Activated CD4-positive, alpha-beta T cell treated with anti-CD3 and anti-CD28 coated beads for 36 hours (primary cell): ENCODE measurements at places on chromosomes 12 and 14. TPM values are rescaled to one million over a fixed set of nuclear protein-coding genes. Genes with fewer than 3 reads are reported as not detected.

The OR6C2 gene
- not detected for total RNA-seq

The NEUROD4 gene
- not detected for total RNA-seq

The NRL gene
- total RNA-seq: 1.6 TPM

The TCHP gene
- total RNA-seq: 16.1 TPM

The RAD9B gene
- total RNA-seq: 2.2 TPM

The DPF3 gene
- total RNA-seq: 0.39 TPM

The PPP2R5C gene
- total RNA-seq: 232 TPM

The PTPN21 gene
- 0.16 TPM for total RNA-seq

The SSTR1 gene
- not detected for total RNA-seq

The OR4M1 gene
- total RNA-seq: not detected

The P2RX2 gene
- total RNA-seq: not detected

The RHOF gene
- 100.0 TPM for total RNA-seq

The DEPDC4 gene
- 2.9 TPM for total RNA-seq

The PLEKHG7 gene
- total RNA-seq: not detected

The GARIN6 gene
- not detected for total RNA-seq

The RPL10L gene
- not detected for total RNA-seq

The INTS13 gene
- total RNA-seq: 71.5 TPM

The FBRSL1 gene
- total RNA-seq: 35.7 TPM

The GPR135 gene
- 0.98 TPM for total RNA-seq

The PARP11 gene
- 20.9 TPM for total RNA-seq
